ENCODE measurements at places on chromosomes 3 and 15. TPM values are rescaled to one million over a fixed set of nuclear protein-coding genes. Genes with fewer than 3 reads are reported as not detected.

GRCh38 chr3:187770224-187770623, 25.0 kb upstream of the BCL6 start:
- DNase-seq: no peak

The CCDC191 gene
- 1.8 TPM for polyA plus RNA-seq

DNA sequence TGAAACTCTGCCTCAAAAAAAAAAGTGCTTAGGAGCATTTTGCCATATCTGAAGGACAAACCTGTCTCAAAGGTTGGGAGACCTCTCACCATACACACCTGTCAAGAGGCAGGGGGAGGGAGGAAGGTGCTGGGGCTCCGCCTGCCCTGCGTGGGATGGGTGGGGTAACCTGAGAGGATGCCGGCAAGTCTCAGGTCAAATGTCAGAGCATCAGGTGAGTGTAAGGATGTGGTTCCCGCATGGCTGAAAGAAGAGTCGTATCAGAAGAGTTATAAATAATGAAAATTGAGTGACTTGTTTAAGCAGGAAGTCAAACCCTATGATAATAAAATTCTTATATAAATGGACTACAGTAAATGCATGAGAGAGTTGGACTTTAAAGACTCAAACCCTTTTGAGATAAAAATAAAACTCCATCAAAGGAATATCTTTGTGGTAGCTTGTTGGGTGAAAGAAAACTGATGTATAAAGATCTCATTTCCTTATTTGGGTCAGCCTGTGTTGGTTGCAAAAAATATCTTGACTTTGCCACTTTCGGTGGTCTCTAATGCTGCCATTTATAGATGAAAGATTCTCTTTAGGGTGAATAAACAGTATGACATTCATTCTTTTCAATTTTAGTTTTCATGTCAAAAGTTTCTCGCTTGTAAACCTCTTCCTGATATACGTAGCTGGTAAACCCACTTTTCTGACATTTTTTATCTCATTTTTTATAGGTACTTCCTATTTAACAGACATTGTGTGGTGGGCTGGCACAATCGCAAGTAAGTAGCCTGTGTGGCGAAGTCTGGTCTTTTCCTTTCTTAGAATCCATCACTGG, 23.8 kb downstream of the NIPA1 start:
- DNase-seq: no peak

The ALG1L2 gene
- polyA plus RNA-seq: not detected

- no peak for DNase-seq
Measured at GRCh38 chr3:11641683-11642430, 1.9 kb downstream of the VGLL4 start.

The PRRT3 gene
- polyA plus RNA-seq: 0.81 TPM

The FRG2C gene
- not detected for polyA plus RNA-seq

GRCh38 chr3:119965692-119966091, 128.6 kb downstream of the GSK3B start:
- DNase-seq: no peak

The FEZF2 gene
- polyA plus RNA-seq: not detected

DNA sequence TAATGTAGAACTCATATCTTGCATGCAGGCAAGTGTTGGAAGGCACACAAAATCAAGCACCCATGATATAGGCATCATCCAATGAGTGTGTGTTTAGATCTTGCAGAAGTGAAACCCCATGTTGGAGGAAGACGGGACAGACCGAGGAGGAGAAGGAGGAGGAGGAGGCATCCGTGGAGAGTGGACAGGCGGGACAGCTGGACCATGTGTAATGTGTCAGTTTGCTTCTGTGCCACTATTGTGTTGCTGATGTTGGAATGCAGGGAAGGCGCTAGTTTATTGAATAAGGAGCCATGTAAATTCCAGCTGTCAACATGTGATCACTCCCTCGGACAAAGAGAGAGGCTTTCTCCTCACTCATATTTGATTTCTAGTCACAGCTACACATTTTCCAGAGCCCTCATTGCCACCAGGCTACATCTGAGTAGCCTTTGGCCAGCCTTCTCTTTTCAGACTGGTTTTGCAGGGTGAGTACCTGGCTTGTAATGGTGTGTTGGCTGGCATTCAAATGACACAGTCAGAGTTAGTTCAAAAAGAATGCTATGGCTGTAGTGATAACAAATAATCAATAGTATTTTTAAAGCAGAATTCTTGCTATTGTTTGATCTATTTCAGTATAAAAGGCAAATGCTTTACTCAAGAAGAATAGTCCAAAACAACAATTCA, 1037.6 kb upstream of the NR2F2 start:
- DNase-seq: no peak
